ENCODE measurements at places on chromosomes 2 and 18. TPM values are rescaled to one million over a fixed set of nuclear protein-coding genes. Genes with fewer than 3 reads are reported as not detected.

EN1 gene
- total RNA-seq = under 0.01 TPM

GRCh38 chr2:82527124-82527523, 1932.0 kb downstream of the SUCLG1 start:
- no peaks in the 10 kb centered on the region for H3K36me3 ChIP-seq
- no peaks in the 10 kb centered on the region for H3K27me3 ChIP-seq

- no peaks in the 10 kb centered on the region for H3K4me1 ChIP-seq
- no peak overlapping the region for H3K4me3 ChIP-seq
- DNase-seq = peak; percentile 70
These were observed 8.0 kb downstream of the GPR39 start for GRCh38 chr2:132424526-132425121.

DNA sequence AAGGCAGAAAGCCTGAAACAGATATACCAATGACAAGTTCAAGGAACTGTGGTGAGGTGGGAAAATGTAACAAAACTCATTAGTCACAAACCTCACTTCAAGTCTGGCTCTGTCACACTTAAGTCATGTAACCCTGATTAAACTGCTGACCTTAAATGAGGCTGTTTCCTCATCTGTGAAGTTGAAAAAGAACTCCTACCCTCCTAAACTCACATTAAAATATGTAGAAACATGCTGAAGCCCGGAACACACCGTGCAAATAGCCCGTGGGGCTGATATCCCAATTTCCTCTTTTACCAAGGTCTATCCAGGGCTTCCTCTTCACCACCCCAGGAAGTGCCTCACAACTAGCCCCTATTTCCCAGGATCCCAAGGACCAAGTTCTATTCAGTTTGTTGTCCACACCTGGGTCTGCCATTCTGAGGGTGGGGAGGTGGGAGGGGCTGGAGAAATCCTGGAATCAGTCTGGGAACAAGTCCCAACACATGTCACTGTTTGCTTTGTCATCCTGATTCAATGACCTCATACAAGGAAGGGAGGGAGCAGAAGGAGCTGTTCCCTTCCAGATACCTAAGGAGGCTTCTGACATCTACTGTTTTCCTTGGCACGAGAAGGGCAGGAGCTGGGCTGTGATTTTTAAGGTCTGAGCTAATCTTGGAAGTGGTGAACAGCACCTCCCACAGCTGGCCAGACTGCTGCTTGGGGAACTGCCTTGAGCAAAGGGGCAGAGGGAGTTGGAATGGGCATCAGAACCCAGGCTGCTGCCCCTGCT, 42.3 kb downstream of the SLC4A1AP start:
- no peak overlapping the region for H3K4me3 ChIP-seq
- H3K27me3 ChIP-seq = no peaks in the 10 kb centered on the region
- peak overlapping the region; percentile 88 for H3K27ac ChIP-seq

GRCh38 chr2:148122788-148123187, 101.9 kb downstream of the MBD5 start:
- DNase-seq = peak; percentile 12
- no peaks in the 10 kb centered on the region for H3K36me3 ChIP-seq
